Urinary bladder (tissue), 4 donors: ENCODE measurements at places on chromosomes 6 and 20. TPM values are rescaled to one million over a fixed set of nuclear protein-coding genes. Genes with fewer than 3 reads are reported as not detected.

- no peak for DNase-seq
Measured at GRCh38 chr6:16486661-16487060, 248.3 kb downstream of the GMPR start.

Gene CRIP3
- 3.9 TPM for total RNA-seq

- DNase-seq: no peak
Measured at GRCh38 chr6:1873781-1874180, 264.1 kb downstream of the FOXC1 start.

- DNase-seq: no peak
Measured at GRCh38 chr20:62717933-62718332, 9.3 kb downstream of the NTSR1 start.

- no peak for DNase-seq
Measured at GRCh38 chr6:4513561-4513960, 262.6 kb upstream of the CDYL start.

- peak; percentile 48 for DNase-seq
Measured at GRCh38 chr6:168650671-168651111, 209.7 kb downstream of the SMOC2 start.

DNA sequence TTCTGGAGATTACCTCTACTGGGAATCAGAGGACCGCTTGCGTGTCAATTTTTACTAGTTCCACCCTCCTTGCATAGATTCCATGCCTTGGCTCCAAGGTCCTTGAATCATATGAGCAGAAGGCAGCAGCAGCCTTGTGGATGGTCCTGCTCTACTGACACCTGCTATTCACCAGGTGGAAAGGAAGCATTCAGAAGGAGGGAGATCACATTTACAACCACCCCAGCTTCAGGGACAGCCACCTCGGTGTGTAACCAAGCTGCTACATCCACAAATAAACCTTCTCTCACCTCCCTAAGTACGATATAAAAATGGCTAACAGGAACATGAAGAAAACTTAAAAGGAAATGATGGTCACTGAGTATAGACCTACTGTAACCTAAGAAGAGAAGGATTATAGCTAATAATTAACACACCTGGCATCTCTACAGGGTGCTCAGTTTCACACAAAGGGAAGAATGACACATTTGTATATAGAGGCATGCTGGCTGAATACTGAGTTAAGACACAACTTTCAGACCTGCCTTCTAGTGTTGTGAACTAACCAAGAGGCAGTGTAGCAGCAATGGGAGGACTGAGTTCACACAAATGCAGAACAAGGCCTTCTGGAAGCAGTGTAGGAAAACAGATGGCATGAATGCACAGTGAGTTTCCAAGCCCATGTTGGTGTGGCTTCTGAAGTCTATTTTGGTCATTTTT is 46.3 kb upstream of the SRPK1 start:
- DNase-seq: no peak

DNA sequence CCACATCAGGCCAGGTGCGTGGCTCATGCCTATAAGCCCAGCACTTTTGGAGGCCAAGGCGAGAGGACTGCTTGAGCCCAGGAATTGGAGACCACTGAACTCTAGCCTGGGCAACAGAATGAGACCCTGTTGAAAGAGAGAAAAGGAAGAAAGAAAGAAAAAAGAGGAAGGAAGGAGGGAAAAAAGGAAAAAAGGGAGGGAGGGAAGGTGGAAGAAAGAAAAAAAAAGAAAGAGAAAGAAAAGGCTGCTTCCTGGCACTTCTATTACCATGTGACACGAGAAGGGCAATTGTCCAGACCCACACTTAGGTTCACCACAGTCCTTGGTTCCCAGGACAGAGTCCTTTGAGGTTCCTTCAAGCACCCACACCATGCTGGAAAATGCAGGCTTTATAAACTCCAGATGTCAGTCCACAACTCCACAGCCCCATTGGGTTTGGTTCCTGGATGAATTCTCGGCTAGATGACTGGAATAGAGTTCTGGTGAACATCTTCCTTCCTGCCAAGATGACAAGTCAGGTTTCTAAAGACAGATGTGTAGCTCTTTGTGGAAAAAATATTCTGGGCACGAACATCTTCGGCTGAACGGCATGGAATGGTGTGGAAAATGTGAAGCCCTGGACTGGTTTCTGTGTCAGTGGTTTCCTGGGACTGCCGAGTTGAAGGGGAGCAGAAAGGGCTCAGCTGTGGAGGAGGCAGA is 32.5 kb downstream of the NT5E start:
- DNase-seq: no peak

- DNase-seq: no peak
Measured at GRCh38 chr6:130888246-130888645, 61.0 kb downstream of the SMLR1 start.

DNA sequence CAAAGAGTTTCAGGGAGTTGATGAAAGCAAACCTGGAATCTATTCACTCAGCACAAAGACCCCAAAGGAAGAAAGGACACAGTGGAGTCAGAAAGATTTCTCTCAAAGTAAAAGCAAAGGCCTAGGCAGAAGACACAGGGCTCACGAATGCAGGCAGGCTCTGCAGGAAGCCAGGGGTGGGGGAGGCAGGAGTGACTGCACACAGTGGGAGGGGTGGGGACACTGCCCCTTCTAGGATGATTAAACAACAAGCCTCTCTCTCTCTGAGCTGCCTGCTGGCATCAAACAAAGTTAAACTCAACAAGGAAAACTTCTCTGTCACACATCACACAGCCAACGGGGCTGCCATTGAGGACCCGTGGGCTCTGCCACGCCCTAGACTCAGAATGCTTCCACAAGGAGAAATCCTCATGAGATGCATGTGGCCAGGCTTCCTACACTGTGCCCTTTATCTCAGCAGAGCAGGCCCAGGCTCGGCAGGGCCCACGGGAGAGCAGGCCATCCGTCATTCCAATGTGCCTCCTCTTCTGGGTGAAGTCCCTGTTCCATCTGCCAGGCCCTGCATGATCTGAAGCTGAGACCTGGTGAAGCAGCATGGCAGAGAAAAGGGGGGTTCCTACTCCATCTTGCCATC is 70.1 kb downstream of the RAMACL start:
- no peak for DNase-seq

DNA sequence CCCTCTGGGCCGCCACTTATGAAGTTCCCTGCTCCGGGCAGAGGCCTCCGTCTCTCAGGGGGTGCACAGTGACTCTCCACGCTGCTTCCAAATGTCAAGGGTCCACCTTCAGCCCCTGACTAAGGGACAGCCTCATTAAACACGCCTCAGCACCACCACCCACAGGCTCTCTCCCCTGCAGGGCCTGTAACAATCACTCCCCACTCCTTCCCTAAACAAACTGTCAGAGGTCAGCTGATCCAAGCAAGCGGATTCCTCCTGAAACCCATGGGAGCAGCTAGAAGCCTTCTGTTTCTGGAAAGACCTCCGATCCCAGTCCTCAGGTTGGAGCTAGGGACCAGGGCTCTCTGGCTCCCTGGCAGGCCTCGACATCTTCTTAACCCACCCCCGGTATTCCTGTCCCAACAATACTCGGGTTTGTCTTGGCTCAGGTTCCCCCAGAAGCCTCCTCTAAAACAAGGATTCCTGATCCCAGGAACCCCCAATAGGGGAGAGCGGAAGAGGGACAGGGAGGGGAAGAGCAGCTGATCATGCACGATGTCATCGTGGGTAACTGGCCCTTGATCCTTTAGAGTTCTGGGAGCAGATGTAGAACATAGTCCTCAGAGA is 181.0 kb downstream of the ZNF217 start:
- DNase-seq: no peak

- no peak for DNase-seq
Measured at GRCh38 chr20:17617212-17617867, 47.5 kb downstream of the DSTN start.

DNA sequence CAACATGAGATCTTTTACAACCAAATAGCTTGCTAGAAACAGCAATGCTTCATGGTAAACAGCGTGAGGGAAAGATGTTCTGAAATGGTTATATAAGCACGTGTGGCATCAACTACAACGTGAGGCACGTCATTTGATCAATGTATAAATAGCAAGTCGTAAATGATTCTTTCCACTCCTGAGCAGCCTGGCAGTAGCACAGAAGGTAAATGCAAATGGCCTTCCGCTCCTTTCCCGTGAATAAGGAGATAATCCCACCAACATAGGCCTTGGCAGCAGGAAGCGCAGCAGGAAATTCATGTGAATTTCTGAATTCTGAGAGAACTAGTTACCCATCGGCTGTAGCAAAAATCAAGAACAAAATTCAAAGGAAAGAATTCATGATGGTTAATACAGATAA is 17.0 kb downstream of the RPS6KA2 start:
- no peak for DNase-seq

DNA sequence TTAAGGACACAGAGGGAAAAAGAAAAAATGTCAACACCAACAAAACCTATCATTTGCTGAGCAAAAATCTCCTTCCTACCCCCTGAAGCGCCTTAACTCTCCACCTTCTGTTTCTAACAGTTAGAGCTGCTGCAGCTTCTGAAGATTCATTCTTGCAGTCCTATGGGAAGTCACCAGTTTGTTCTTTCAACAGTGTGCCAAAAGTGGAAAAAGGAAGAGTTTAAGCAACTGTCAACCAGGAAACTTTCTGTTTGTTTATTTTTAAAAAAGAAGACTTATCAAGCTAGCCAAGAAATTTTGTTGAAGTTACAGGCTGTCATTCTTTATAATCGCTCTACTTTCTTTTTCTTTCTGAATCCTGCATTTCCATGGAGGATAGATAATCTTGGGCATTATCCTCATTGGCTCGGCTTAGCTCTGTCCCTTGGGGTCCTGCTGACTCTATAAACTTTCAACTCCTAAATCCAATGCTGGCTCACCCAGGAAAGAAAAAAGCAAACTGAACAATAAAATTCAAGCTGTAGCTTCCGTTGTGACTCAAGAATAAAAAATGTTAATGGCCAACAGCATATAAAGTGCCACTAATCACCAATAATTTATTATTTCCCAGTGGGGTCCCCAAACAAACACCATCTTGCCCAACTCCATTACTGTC is 172.8 kb upstream of the CITED2 start:
- DNase-seq: no peak

DNA sequence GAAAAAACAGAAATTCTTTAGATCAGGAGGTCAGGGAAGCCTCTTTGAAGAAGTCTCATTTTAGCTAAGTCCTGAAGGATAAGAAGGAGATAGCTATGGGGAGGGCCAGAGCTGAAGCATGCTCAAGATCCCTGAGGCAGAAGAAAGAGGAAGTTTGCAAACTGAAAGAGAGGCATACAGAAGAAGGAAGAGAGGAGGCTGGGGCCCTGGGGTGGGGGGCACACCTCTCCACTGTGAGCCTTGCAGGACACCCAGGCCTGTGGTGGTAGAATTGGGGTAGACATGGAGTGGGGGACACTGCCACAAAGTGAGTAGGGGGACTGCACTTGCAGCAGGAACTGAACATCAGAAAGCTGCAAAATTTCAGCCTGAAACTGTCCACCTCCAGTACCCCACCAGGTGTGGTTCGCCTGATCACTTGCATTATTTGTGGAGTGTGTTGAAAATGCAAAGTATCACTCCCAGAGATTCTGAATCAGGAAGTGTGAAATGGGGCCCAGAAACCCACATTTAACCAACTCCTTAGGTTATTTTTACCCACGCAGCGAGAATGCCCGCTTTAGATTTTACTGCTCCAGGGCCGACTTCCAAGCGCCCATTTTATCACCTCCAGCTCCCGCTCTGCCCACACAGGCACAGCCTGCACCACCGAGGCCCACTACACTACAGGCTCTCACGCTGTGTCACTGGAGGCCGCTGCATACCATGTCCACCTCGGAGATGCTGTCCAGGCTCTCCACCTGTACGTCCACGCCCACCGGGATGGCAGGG is 44.0 kb downstream of the GABRR2 start:
- DNase-seq: no peak

DNA sequence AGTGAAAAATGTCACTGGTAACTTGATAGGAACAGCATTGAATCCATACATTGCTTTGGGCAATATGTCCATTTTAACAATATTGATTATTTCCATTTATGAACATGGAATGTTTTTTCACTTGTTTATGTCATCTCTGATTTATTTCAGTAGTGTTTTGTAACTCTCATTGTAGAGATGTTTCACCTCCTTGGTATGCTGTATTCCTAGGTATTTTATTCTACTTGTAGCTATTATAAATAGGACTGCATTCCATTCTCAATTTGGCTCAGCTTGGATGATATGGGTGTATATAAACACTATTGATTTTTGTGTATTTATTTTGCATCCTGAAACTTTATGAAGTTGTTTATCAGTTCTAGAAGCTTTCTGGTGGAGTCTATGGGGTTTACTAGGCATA is 730.3 kb downstream of the DOK5 start:
- no peak for DNase-seq

GRCh38 chr6:63685446-63686379 is 50.1 kb downstream of the PHF3 start:
- no peak for DNase-seq

Gene SAMD3
- total RNA-seq: 6.3 TPM

DNA sequence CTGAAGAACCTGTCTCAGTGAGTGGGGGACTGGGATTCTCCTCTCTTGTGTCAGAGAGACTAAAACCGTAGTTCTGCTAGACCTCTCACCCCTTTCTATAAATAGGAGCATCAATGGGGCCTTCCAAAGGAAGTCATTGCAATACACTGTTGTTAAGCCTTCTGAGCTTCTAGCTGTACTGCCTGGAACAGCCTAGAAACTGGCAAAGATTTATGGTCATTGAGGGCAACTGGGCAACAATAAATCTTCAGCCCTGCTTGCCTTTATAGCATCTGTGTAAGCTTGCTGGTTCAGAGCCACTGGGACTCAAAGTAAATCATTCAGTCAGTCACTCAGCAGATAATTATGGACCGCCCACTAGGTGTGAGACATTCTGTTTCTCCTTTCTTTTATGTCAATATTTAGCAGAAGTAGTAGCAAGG is 53.2 kb downstream of the PPP1R14C start:
- DNase-seq: no peak

- DNase-seq: no peak
Measured at GRCh38 chr6:107267634-107268033, 152.3 kb upstream of the BEND3 start.

Gene NCOA6
- total RNA-seq: 19.1 TPM

DNA sequence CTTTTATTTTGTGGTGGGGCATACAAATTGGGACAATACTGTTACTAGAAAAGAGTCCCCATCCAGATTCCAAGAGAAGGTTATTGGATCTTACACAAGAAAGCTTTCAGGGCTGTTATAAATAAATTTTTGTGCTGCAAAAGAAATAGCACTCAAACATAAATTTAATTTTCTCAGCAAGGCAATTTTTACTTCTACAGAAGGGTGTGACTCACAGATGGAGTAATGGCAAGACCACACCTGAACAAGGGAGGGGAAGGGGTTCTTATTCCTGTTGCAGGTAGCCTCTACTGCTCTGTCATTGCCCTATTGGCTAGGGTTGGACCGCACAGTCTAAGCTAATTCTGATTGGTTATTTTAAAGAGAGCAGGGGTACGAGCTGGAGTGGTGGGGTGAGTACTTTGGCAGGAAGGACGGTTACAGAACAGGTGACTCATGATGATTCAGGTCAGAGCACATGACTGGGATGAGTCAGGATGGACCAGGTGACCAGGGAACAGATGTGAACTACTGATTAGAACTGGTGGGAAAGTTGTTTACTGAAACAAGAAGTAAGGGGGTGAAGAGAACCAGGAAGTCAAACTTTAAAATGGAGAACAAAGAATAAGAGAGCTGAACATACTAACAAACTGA is 41.1 kb downstream of the CNR1 start:
- DNase-seq: no peak

- no peak for DNase-seq
Measured at GRCh38 chr20:40702504-40702903, 13.5 kb upstream of the MAFB start.
